ENCODE measurements at places on chromosomes 2 and 18.

GRCh38 chr2:224126440-224126839, 87.4 kb upstream of the SERPINE2 start:
- no peak for DNase-seq

DNA sequence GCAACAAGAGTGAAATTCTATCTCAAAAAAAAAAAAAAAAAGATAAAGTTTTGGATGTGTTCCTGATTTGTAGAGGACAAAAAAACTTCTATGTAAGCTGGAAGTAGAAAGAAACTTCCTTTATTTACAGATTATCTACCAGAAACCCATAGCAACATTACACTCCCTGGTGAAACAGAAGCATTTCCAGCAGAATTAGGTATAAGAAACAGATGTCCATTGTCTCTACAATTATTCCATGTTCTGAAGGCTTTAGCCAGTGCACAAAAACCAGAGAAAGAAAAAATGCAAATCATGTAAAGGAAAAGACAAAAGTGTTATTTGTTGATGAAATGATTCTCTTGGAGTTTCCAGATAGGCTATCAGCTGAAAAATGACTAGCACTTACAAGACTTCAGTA, 4.9 kb downstream of the TUBB6 start:
- no peak for DNase-seq

- DNase-seq = no peak
Measured at GRCh38 chr18:78526923-78527711, 452.5 kb upstream of the SALL3 start.

GRCh38 chr2:30325600-30326328, 94.4 kb downstream of the LBH start:
- DNase-seq = no peak

- no peak for DNase-seq
Measured at GRCh38 chr2:98348066-98348561, 1.9 kb downstream of the CNGA3 start.

Measured in globus pallidus (tissue), 1 donor.